ENCODE measurements at places on chromosomes 4 and X. TPM values are rescaled to one million over a fixed set of nuclear protein-coding genes. Genes with fewer than 3 reads are reported as not detected.

GRCh38 chr4:152168987-152169616 lies 366.8 kb downstream of the FBXW7 start:
- H3K27ac ChIP-seq, result no peak overlapping the region
- H3K36me3 ChIP-seq, result no peaks in the 10 kb centered on the region
- no peaks in the 10 kb centered on the region for H3K4me1 ChIP-seq
- peaks cover 9% of the 10 kb centered on the region for H3K27me3 ChIP-seq
- H3K4me3 ChIP-seq, result no peak overlapping the region
- no peak for DNase-seq

Gene PPP4R3C
- total RNA-seq, result not detected

Gene RAB39B
- 4.8 TPM for total RNA-seq

Gene TCEAL7
- 4.9 TPM for total RNA-seq

DNA sequence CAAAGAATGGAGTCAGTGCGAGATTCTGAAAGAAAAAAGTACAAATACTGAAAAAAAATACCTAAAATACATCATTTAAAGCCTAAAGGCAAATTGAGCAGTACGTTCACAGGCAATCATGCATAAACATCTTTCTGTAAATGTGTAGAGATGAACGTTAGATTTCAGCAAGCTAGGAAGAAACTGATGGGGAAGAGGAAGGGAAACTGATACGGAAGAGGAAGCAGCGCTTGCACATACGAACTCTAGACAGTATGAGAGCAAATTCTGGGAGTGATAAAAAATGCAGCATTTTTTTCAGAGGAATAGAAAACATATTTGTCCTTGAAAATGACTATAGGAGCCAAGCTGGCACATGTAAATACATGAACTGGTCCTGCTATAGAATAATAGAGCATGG lies 9.4 kb downstream of the ANKRD50 start:
- H3K27ac ChIP-seq, result no peak overlapping the region
- DNase-seq, result no peak
- no peak overlapping the region for H3K4me3 ChIP-seq
- H3K36me3 ChIP-seq, result peaks cover 48% of the 10 kb centered on the region
- peaks cover 20% of the 10 kb centered on the region for H3K4me1 ChIP-seq

DNA sequence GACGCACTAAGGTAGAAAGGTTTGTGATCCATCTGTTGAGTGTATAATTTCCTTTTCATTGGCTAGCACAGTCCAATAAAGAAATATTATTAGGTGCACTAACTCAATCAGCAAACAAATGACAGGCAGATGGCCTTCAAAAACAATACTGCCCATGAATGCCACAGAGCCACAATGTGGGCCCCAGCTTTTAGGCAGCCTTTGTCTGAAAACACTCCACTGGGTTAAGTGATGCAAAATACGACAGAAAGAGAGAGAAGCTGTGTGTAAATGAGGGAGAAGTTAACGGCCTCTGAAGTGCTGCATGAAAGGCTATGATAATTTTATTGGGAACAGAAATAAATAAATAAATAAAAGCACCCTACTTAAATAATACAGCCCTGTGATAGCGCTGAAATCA lies 274.6 kb downstream of the NKX6-1 start:
- H3K27ac ChIP-seq, result no peak overlapping the region
- no peaks in the 10 kb centered on the region for H3K27me3 ChIP-seq
- H3K4me1 ChIP-seq, result peaks cover 2% of the 10 kb centered on the region
- no peak overlapping the region for H3K4me3 ChIP-seq
- DNase-seq, result no peak

Gene CXCL6
- total RNA-seq, result 1.1 TPM

DNA sequence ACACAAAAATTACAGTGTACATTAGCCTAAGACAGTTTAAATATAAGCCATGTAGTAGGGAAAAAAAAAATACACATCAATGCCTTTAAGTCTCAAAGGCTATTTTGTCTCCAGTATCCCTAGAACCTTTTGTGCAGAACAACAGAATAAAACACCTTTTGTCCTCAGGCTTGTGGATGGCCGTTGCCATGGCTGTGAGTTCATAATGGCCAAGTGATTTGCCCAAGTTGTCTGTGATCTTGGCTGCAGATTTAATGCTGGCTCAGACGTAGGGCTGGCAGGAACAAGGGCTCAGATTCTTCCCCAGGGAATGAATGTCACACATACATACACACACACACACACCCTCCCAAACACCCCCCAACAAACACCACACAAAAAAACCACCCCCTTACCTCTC lies 25.3 kb downstream of the GPM6B start:
- DNase-seq, result no peak
- no peak overlapping the region for H3K4me3 ChIP-seq
- no peaks in the 10 kb centered on the region for H3K27me3 ChIP-seq
- H3K27ac ChIP-seq, result no peak overlapping the region
- H3K4me1 ChIP-seq, result peaks cover 3% of the 10 kb centered on the region

Gene MED14
- 61.8 TPM for total RNA-seq

Gene TMPRSS11F
- total RNA-seq, result not detected

DNA sequence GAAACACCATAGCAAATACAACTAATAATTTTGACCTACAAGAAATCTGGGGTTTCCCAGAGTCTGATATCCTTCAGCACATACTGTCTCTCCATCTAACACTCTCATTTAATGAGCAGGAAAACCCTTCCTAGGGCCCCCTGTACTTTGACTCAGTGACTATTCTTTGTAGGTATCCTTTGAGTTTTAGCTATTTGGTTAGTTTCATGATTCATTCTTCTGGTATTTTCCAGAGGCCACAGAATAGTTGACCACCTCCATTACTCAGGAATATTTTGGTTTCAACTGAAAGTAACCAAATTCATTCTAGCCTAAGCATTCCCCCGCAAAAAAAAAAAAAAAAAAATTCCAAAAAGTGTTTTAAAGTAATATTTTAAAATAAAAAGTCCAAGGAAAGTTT lies 140.0 kb downstream of the IDS start:
- no peak overlapping the region for H3K27ac ChIP-seq
- no peaks in the 10 kb centered on the region for H3K4me1 ChIP-seq

- peaks cover 40% of the 10 kb centered on the region for H3K27me3 ChIP-seq
- H3K27ac ChIP-seq, result no peak overlapping the region
- no peaks in the 10 kb centered on the region for H3K36me3 ChIP-seq
- H3K4me3 ChIP-seq, result no peak overlapping the region
Observed at GRCh38 chrX:153879741-153880439, 6.1 kb downstream of the L1CAM start.

DNA sequence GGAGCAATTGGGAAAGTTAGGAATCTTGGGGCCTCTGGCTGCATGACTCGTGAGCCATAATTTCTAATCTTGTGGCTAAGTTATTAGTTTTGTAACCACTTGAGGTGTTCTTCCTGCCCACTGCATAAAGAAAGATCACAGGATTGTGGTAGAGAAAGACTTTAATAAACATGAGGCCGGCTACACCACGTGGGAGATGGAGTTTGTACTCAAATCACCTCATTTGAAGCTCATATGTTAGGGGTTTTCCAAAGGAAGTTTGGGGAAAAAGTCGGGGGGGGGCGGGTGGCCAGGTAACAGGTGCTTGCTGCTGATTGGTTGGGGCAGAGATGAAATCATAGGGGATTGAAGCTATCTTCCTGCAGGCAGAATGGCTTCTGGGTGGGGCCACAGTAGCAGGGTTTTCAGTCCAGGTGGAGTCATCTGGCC lies 287.8 kb downstream of the ZNF674 start:
- H3K27me3 ChIP-seq, result no peaks in the 10 kb centered on the region
- H3K27ac ChIP-seq, result no peak overlapping the region
- no peak overlapping the region for H3K4me3 ChIP-seq
- H3K4me1 ChIP-seq, result peaks cover 5% of the 10 kb centered on the region

Measured in progenitor cell of endocrine pancreas (in vitro differentiated cells).